Stimulated activated CD8-positive, alpha-beta memory T cell treated with anti-CD3 and anti-CD28 coated beads, Interleukin-2, amount 100 ng/mL, for 1 hour (primary cell): ENCODE measurements at places on chromosomes 2 and 18.
A peak's percentile ranks its signal among the peaks of the same experiment; 100 is the strongest.

DNA sequence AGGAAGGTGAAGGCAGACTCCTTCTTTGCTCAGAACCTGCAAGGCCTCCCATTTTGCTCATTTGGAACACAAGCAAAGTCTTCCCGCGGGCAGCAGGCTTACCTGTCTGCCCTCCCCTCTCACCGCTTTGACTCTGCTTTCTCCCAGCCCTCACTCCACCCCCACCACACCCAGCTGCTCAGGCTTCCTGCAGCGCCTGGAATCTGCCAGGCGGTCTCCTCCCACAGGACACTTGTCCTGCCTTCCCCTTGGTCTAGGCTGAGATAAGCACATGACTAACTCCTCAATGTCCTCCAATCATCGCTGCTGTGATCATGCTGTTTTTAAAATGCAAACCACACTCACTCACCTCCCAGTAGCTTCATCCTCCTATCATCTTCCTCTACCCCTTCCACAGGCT lies 430.0 kb downstream of the ZNF516 start:
- no peak for DNase-seq

DNA sequence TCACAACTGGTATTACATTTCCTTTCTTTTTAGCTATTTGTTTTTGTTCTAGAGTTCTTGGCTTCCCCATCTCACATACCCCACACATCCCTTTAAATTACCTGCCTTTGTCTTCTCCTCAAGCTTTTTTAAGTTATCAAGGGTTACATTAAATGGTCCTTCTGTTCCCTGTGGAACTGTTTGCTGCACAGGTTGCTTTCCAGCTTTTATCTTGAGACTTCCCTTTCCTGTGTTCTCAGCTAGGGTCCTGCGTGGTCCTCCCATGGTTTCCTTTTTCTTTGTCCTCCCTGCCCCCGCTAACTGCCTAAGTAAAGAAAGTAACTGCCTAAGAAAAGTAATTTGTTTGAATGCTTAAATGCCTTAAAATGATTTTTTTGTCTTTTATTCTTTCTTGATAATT lies 66.8 kb downstream of the EPB41L5 start:
- no peak for DNase-seq

GRCh38 chr2:85935746-85936208 lies 47.0 kb upstream of the ST3GAL5 start:
- DNase-seq, result no peak

DNA sequence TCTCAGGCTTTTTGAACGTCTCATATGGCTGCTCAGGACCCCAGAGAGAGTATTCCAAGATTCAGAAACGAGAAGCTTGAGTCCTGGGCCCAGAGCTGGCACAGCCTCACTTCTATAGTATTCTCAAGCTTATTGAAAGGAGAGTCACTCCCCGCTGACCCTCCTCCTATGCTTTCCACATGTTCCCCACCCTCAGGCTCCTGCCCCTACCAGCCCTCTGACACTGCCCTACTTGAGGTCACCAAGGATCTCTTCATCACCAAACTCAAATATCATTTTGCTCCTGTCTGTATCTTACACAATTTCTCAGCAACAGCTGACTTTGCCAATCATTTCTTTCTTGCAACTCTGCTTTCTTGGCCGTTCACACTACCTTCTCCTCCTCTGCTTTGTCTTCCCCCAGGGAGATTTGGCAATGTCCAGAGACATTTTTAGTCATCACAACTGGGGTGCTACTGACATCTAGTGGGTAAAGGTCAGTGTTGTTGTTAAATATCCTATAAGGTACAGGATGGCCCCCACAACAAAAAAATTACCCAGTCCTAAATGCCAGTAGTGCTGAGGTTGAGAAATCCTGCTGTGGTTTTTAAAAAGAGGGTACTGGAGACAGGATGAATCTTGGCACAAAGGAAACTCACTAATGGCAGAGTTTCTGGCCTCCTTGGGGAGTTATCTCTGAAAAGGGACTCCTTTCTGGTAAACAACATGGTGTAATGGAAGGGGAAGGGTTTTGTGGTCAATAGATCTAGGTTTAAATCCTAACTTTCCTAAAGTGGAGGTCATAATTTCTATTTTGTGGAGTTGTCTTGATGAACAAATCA lies 26.9 kb upstream of the INSIG2 start:
- DNase-seq, result no peak

DNA sequence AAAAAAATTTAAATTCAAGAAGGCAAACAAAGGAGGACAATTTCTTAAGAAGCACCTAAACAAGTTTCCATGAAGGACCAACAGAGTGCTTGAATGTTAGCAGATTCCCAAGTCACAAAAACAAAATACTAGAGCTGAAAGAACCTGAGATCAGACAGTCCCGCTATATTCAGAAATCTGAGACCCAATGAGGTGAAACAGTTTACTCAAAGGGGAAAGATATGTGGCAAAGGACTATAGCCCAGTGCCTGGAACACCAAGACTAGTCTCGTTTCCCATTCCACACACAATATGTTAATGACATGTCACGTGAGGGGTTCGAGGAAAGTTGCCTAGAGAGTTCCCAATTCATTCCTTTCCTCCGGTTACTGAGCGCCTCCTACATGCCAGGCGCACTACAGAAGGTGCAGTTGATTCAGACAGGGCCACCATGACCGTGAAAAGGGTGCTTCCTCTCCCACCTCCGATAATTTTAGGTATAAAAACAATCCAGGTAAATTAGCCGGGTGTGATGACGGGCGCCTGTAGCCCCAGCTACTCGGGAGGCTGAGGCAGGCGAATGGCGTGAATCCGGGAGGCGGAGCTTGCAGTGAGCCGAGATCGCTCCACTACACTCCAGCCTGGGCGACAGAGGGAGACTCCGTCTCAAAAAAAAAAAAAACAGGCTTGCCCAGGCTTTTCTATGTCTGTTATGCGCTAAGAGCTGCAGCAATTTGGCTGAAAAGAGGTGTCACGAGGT lies 617 bp downstream of the SRBD1 start:
- peak; percentile 0 for DNase-seq

DNA sequence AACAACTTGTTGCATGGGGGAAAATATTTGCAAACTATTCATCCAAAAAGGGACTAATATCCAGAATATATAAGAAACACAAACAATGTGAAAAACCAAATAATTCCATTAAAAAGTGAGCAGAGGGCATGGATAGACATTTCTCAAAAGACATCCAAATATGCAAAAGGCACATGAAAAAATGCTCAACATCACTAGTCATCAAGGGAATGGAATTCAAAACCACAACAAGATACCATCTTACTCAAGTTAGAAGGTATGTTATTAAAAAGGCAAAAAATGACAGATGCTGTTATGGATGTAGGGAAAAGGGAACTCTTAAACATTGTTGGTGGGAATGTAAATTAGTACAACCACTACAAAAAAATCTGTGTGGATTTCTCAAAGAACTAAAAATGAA lies 396.5 kb downstream of the CCDC85A start:
- no peak for DNase-seq

DNA sequence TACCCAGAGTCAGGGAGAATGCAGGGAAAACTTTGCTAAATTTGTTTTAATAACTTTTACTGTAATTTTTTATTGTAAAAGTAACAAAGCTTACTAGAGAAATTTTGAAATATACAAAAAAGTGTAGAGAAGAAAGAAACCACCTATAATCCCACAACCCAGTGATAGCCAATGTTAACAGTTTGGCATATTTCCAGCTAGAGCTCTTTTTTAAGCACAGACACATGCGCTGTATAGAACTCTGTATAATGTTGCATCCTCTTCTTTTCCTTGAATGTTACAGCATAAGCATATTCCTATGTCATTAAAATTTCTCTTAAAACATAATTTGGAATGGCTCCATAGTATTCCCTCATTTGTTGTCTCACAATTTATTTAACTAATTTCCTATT lies 37.4 kb upstream of the EPAS1 start:
- DNase-seq, result no peak

DNA sequence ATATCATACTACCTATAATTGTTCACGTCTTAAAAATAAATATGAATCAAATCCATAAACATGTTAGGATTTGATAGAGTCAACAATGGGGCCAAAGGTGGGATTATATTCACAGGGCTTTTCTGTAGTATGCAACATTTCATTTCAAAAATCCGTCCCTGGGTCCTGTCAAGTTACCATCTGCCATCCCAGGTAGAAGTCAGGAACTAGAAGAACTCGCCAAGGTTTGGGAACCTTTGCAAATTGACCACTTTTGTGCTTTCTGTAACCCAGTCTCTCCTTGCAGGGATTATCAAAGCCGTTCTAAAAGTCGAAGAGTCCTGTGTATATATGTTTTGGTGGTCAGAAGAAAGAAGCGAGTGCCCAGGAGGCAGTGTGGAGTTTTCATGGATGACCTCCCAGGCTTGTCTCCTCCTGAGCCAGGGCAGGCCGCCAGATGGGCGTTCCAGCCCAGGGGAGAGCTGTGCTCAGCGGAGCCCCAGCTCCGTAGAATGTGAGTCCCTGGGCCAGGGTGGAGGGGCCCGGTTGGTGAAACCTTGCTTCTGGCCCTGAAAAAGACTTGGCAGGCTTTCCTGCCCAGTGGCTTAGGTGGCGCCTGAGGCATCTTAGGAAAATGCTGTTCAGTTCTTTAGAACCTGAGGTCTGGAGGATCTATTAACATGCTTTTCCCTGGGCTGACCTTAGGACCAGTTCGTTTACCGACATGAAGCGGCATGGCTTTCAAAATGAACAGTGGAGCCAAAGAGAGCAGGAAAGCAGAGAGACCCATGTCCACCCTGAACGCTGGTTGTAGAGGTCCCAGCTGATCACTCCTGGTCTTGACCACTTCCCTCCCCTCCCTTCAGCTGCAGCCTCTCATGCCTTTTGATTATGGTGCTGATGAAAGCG lies 69.2 kb downstream of the LONRF2 start:
- DNase-seq, result no peak

DNA sequence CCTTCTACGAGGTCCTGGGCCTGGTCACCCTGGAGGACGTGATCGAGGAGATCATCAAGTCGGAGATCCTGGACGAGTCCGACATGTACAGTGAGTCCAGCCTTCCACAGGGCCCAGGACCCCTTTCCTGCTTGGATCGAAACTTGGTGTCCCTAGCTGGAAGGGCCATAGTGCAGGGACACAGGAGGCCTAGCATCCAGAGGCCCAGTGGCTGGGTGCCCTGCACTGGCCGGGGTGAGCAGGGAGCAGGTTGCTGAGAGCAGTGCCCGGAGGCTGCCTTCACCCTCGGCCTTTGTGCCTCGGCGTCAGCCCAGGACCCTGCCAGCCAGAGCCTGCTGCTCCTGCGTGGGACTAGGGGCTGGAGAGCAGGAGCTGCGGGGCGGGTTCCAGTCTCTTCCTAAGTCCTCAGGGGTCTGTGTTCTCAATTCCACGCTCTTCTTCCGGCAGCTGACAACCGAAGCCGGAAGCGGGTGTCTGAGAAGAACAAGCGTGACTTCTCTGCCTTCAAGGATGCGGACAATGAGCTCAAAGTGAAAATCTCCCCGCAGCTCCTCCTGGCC lies 18.9 kb upstream of the CNNM3 start:
- no peak for DNase-seq

DNA sequence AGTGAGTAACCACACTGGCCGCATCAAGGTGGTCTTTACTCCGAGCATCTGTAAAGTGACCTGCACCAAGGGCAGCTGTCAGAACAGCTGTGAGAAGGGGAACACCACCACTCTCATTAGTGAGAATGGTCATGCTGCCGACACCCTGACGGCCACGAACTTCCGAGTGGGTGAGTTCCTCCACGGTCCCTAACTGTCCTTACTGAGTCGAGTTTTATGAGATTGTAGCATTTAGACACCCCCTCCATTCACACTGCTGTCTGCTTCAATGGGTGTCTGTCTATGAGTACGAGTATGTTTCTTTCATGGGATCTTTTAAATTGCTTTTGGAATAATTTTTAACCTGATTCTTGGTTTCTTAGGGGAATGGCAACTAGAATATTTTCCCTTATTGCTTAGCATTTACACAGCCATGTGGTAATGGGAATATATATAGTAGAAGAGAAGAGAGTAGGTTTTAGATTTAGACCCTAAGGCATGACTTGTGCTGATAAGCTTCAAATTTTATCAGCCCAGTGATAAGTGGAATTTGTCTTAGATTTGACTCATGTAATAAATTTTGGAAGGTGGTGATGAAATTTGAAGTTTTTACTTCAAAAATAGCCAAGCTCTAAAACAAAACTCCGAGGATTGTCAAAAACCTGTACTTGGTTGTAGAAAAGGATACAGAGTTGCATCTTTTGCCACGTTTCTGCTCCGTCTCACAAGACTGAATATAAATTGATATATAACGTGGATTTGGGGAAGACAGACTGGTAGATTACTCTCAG lies 188.2 kb downstream of the LTBP1 start:
- no peak for DNase-seq

DNA sequence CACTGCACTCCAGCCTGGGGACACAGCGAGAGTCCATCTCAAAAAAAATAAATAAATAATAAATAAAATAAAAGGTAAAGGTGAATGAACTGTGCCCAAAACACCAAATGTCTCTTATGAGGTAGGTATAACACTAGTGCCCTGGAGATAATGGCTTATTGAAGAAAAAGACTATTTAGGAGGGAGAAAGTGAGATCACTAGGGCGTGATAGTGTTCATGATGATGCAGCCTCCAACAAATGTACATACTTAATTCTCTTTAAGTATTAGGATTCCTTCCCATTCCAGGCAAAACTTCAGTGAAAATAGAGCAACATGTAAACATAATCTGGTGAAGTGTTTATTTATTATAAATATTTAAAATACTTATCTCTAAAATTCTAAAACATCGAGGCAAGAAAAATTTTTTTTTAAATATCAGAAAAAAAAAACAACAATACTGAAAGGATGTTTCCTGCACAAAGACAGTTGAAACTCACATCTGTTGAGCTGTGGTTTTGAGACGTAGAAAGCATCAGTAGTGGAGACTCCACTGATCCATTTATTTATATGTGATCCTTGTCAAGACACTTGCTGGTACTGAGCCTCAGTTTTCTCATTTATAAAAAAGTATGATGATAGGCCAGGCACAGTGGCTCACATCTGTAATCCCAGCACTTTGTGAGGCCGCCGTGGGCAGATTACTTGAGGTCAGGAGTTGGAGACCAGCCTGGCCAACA lies 183.3 kb downstream of the LRP1B start:
- no peak for DNase-seq

- no peak for DNase-seq
These were observed 215.8 kb downstream of the ALK start for GRCh38 chr2:29705616-29706015.

- DNase-seq, result no peak
These were observed 36.2 kb downstream of the POU3F3 start for GRCh38 chr2:104889960-104890684.

- no peak for DNase-seq
These were observed 441.0 kb downstream of the CPS1 start for GRCh38 chr2:210997373-210997772.

- DNase-seq, result no peak
These were observed 200.3 kb downstream of the NYAP2 start for GRCh38 chr2:225599856-225600255.

- no peak for DNase-seq
These were observed 42.5 kb upstream of the TMEM18 start for GRCh38 chr2:719734-720133.

DNA sequence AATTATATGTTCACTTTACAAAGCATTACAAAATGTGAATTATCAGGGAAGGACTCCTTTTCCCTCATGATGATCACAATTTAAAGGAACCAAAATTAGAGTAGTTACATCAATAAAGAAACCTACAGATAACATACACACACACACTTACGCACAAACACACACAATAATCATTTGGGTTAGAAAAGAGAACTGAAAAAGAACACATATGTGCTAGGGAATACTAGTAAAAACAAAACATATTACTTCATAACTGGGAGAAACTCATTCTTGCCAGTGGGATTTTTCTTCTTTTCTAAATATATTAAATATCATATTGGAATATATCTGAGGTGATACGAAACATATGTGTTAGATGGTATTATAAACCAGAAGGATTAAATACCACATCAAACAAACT lies 42.3 kb downstream of the FIGN start:
- no peak for DNase-seq
